ENCODE measurements at places on chromosomes 2 and 18.

DNA sequence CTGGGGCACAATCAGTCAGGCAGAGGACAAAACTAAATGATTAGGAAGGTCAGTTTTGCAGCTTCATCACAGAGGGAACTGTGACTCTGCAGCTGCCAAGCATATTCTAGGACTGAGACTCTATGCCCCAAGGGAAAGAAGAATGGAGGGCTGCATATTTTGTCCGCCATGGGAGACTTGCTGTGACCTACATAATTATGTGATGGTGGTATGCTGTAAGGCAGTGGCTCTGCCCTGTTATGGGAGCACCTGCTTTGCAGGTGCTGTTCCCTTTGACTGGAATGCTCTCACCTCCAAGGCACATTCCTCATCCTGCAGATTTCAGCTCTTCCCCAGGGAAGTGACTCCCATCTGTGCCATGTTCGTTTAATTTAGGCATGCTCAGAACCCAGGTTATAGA, 261.9 kb upstream of the EPHA4 start:
- no peak for DNase-seq

- peak; percentile 55 for DNase-seq
Measured at GRCh38 chr2:32061973-32062861, 1.1 kb upstream of the SPAST start.

DNA sequence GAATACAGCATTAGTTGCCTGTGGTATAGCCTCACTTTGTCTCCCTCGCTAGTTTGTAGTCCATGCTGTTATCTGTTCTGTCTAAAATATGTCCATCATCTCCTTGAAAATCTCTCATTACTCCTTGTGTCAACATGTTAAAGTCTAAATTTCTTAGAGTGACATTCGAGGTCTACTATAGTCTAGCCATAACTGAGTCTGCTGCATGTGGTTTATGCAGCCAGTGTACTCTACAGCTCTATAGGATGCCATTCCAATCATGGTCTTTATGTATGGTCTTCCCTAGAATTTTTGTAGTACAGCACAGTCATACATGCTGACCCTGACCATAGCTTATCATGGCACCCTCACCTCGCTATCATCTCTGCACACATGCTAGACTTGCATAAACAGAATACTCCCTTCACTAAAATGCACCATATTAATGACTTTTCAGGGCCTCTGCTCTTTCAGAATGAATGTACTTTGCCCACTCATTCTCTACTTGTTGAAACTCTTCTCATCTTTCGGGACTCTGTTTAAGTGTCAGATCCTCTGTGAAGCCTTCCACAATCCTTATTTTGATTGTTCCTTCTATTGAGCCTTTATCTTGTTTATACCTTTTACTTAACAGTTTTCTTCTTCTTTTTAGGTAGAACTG, 12.8 kb downstream of the TANK start:
- no peak for DNase-seq

GRCh38 chr18:73664896-73665295, 482.7 kb downstream of the FBXO15 start:
- DNase-seq, result no peak

GRCh38 chr2:20432714-20433113, 14.2 kb upstream of the RHOB start:
- DNase-seq, result no peak

DNA sequence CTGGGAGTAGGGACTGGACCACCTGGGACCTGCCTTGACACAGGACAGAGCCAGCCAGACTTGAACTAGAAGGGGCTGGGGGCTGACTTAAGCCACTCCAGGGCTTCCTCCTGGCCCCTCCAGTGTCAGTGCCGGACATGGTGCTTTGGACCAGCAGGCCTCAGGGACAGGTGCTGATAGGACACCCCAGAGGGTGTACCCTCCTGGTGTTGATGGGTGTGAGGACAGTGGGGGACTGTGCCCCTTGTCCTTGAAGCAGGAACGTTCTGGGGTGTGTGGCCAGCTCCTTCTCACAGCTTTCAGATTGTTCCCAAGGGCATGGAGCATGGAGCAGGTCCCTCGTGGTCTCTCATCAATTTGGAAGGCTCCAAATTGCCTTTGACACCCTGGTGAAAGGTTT, 6.8 kb downstream of the MAL start:
- no peak for DNase-seq

DNA sequence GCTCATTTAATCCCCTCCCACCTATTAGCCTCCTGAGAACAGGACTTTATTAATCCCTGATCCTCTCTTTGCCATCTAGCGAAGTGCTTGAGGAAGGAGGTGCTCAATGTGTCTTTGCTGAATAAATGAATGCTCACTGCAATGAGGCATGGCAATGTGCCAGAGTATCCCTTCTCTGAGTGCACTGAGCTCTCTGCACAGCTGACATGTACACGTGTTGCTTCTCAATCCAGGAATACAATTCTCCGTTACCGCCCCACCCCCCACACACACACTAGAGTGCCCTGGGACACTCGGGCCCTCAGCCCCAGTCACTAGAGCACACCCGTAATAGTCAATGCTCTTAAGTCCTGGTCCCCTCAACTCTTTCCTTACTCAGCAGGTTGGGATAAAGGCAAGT, 41.4 kb downstream of the FAM178B start:
- DNase-seq, result no peak

DNA sequence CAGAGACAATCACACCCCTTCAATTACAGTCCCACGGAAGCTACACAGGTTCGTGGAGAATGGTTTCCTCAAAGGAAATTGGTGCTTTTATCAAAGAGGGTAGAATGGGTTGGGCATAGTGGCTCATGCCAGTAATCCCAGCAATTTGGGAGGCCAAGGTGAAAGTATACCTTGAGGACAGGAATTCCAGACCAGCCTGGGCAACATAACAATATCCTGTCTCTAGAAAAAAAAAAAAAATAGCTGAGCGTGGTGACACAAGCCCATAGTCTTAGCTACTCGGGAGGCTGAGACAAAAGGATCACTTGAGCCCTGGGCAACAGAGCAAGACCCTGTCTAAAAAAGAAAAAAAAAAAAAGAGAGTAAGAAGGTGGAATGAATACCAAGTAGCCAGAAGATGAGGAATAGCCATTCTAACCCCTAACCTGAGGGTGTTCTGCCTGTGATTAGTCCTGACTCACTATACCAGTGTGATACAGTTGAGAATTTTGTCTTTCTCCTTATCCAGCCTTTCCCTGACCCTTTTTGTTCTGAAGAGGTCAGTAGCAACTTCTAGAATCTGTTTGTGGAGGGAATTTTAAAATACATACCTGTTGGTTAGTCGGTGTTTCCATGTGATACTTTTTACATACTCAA, 283.2 kb downstream of the MREG start:
- DNase-seq, result peak; percentile 68

GRCh38 chr2:71743995-71744675, 290.8 kb downstream of the DYSF start:
- peak; percentile 6 for DNase-seq

- DNase-seq, result no peak
Measured at GRCh38 chr2:45578056-45578843, 32.8 kb downstream of the SRBD1 start.

DNA sequence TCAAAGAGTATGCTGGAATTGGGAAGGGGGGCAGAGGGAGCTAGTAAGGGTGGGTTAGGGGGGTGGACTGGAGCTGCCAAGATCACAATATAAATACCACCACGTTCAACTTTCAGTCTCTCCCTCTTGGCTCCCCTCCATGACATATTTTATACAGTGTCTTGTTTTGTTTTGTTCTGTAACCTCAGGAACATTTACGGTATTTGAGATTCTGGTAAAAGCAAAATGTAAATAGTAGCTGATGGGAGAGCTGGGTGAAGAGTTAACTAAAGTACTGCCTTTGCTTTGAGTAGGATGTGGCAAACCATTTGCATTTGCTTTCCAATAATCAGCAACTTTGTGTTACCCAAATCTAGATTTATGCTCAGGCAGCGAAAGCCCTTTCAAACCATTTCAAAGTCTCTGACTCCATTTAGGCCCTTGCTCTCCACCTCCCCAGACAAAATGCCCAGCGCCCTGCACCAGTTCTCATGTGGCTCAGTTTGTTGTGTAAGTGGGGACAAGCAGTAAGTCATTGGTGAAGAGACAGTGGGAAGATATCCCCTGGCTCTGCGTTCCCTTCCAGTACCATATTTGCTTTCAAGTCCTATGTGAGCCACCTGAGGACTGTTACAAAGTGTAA, 17.4 kb downstream of the IRS1 start:
- DNase-seq, result no peak

DNA sequence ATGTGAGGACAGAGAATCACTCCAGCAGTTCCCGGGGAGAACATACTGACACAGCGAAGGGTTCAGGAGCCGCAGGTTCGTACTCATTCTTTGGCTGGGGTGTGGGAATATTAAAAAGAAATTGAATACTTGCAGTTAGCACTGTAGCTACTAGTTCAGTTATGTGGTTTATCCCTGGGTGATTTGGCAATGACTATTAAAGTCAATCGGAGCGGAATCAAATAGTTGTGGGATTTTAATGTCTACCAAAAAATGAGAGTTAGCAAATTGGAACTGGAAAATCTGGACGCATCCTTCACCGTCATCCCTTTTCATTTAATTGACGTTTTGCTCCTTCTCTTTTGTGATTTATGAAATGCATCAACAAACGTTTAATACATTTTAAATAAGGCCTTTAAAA, 50.8 kb downstream of the GBX2 start:
- peak; percentile 45 for DNase-seq
